ENCODE measurements at places on chromosomes 1 and 21.

GRCh38 chr1:206911064-206911663, 10.6 kb downstream of the FCMR start:
- peak; percentile 58 for DNase-seq

GRCh38 chr1:240344918-240345317, 253.2 kb downstream of the FMN2 start:
- no peak for DNase-seq

GRCh38 chr1:72253132-72253531, 29.2 kb downstream of the NEGR1 start:
- no peak for DNase-seq

DNA sequence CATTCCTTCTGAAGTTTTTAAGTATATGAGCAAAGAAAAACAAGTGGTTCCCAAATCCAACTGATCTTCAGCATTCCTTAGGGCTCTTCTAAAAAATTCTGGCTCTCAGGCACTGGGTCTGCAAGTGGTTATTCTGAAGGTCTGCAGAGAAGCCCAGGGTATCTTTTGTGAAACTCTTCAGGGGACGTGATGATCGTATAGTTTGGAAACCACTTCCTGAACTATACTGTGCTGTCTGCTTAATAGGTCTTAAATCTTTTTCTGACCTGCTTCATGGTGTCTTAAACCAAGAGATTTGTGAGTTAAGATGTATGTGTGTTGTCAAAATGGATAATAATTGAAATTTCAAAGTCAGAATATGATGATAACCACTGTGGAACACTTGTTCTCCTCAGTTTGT, 115.5 kb downstream of the LHX9 start:
- DNase-seq = no peak

DNA sequence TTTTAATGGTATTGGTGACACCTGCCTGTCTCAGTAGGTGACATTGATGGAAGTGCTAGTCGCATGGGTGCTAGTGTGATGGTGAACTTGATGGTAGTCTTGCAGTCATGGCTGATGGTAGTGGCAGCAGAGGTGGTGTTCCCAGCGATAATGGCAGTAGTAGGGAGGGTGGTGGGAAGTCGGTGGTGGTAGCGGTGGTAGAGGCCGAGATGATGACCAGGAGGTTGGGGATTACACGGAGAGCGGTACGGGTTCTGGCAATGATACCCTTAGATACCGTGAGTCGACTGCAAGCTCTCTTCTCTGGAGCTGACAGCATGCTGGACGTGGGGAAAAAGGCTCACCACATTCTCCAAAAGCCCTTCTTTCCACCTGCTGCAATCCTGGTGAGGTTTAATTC, 99.4 kb upstream of the SLC2A1 start:
- DNase-seq = no peak

GRCh38 chr1:93659822-93660503, 21.7 kb downstream of the BCAR3 start:
- no peak for DNase-seq

- no peak for DNase-seq
These were observed 246.4 kb upstream of the MAP1LC3C start for GRCh38 chr1:242245255-242245654.

DNA sequence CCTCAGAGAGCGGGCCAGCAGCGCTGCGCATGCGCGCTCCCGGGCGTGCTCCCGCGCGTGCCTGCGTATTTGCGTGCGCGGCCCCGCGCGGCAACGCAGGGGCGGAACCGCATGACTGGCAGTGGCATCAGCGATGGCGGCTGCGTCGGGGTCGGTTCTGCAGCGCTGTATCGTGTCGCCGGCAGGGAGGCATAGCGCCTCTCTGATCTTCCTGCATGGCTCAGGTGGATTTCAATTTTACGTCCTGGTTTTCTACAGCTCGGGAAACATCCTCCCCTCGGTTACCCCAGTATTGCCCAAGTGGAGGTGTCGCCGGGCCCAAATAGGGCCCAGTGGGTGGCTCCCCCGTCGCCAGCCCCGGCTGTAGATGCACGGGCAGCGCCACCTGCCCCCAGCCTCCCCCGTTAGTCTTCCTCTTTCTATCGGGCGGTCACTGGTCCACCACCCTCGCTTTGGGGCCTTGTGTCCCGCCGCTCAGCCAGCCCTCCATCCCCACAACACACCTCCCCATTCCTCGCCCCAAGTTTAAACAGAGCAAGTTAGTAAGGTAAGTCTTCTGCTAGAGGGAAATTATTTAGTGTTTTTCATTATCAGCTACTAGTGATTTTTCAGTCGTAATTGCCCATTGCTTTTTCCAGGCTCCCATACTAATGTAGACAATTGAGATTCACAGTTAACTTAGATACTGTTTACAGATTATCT, at the start of gene LYPLAL1:
TSS of gene LYPLAL1 (plus strand) at position 121 of the 702 bp plus-strand sequence. CDS start at position 134, 13 bp downstream.
- DNase-seq = peak; percentile 63

- no peak for DNase-seq
These were observed 111.0 kb downstream of the PBX1 start for GRCh38 chr1:164670026-164670425.

- DNase-seq = no peak
These were observed 241.0 kb downstream of the RHOU start for GRCh38 chr1:228976316-228976715.

DNA sequence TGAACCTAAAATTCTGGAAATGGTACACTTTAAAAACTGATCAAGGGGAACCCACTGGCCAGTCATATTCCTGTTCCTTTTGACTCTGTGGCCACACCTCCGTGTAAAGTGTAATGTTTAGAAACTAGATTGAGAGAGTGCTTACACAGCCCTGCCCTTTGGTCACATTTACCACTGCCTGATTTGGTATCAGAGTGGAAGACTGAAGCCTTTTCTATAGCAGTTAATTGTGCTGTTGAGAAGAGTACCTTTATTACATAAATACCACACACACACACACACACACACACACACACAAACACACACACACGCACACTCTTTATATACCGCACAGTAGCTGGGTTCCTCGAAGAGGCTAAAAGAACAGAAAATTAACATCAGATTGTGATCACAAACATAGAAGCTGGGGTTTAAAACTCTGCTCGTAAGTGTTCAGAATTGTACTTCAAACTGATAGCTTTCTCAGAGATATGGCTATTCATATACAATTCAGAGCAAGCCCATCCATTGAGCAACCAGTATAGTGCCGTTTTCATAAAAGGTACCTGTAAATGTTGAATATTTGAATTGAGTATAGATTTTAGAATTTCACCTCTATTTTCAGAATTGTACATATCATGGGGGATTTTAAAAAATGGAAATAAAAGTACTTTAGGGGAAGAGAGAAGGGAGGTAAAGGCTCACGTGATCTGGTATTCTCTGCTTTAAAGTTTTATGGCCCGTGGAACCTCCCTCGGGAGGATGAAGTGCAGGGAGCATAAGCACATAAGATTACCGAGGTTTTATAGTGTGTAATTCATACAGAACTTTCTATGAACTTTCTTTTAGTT, 37.5 kb downstream of the CAMTA1 start:
- DNase-seq = no peak

- no peak for DNase-seq
These were observed 67.8 kb downstream of the NID1 start for GRCh38 chr1:235997049-235997448.

GRCh38 chr1:166136699-166137401, 30.0 kb downstream of the FAM78B start:
- no peak for DNase-seq

- no peak for DNase-seq
These were observed 221.1 kb downstream of the LMO4 start for GRCh38 chr1:87549738-87550137.

DNA sequence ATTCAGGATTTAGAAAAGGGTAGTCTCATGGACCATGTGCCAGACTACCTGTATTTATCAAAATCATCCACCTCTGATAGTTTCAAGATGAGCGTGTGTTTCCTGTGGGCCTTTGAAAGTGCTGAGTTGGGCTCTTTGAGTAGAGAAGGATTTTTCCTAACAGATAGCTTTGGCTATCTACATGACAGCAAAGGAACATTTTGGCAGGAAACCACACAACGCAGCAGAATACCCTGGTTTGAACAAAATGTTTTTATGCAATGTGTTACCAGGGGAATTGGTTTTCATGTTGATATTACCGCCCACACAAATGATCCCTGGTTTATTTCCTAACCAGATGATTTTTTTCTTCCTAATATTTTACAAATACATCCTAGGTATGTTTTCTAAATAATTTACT, 431.4 kb downstream of the NEGR1 start:
- DNase-seq = no peak

GRCh38 chr1:45172005-45172404, 34.4 kb downstream of the ZSWIM5 start:
- no peak for DNase-seq

GRCh38 chr1:194068446-194069167, 882.2 kb upstream of the B3GALT2 start:
- no peak for DNase-seq

- no peak for DNase-seq
These were observed 11.7 kb upstream of the TDRD10 start for GRCh38 chr1:154490317-154490716.

- no peak for DNase-seq
These were observed 57.7 kb downstream of the RGS7 start for GRCh38 chr1:241299347-241299746.

DNA sequence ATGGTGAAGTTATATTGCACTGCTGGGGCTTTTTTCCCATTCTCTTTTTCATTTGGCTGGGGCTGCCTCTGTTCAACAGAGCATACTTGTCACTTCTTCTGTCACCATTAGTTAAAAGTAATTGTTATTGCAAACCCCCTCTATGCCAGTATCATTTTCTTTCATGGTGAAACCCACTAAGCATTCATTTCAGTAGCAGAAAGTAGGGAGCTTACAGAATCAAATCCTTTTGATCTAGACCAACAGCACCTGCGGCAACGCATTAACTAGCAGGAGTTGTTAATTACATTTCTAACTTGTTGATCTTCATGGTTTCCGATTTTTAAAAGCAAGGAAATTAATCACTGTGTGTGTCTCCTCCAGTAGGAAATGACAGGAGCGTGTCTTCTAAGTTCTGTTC, 15.0 kb downstream of the SMYD2 start:
- no peak for DNase-seq

DNA sequence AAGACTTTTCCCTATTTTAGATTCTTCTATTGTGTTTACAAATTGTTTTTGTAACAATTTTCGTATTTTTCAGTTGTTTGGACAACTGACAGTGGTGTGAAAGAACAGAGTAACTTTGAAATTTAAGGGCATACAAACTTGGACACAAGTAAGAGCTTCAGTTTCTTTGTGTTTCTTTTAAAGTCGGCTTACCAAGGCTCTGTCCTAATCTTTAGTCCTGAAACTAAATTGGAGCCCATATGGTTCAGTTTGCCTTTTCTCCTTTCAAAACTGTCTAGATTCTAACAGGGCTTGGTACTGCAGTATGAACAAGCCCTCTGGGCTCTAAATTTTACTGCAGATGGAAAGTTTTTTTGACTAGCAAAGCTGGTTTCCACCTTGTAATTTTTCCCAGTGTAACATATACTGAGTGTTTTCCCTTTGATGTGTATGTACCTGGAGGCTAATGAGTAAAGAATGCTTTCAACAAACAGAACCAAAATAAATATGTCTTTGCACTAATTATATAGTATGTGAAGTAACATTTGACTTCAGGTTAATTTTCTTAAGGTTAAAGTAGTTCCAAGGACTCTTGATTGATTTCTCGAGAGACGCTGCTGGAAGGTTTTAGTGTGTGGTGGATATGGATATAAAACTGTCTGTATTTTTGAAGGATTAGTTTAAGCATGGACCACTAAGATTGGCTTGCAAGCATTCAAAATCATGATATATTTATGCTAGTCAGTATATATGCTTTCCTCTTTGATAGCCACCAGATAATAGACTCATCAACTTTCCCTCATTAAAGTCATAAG, 4.1 kb downstream of the SNX27 start:
- DNase-seq = no peak

DNA sequence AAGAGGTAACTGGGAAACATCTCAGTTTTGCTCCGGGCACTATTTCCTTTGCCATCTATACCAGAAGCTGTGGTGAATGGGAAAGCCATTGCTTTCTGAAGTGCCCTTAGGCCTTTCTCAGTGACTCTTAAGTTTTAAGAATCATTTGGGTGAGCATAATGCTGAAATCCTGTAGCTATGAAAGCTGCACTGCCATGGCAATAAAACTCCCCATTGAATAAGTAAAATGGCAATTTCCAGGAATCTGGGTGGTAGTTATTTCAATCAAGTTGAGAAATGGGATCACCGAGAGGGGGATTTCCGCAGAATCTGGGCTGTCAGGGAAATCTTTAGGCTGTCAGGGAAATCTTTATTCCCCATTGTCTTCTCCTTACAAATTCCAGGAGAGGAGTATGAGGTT, 26.8 kb upstream of the MACF1 start:
- DNase-seq = no peak

- no peak for DNase-seq
These were observed 19.9 kb downstream of the WNT4 start for GRCh38 chr1:22123071-22123390.
